ENCODE measurements at places on chromosomes 12 and 14. TPM values are rescaled to one million over a fixed set of nuclear protein-coding genes. Genes with fewer than 3 reads are reported as not detected.

GRCh38 chr12:1928439-1929121, 10.1 kb upstream of the CACNA2D4 start:
- DNase-seq, result no peak

GRCh38 chr12:23099104-23099503, 474.1 kb downstream of the ETNK1 start:
- no peak for DNase-seq

GRCh38 chr12:67025543-67026114, 243.5 kb upstream of the CAND1 start:
- DNase-seq, result peak; percentile 44

- DNase-seq, result no peak
Measured at GRCh38 chr14:99538275-99538674, 57.1 kb downstream of the CCNK start.

DNA sequence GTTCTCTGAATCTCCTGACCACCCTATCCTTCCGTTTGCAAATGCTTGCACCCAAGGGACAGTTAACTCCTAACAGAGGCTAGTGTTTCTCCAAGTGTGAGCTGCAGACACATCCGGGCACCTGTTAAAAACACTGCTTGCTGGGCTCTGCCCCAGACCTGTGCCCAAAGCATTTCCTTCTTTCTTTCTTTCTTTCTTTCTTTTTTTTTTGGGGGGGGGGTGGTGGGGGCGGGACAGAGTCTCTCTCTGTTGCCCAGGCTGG, 42.5 kb downstream of the SPRING1 start:
- no peak for DNase-seq

The FOXA1 gene
- not detected for total RNA-seq

The ACSS3 gene
- 0.53 TPM for total RNA-seq

The CCDC77 gene
- total RNA-seq, result 12.9 TPM

The BTBD7 gene
- 50.2 TPM for total RNA-seq

The LDHB gene
- 670 TPM for total RNA-seq
